ENCODE measurements at places on chromosomes 5 and 9.

- no peak for DNase-seq
Measured at GRCh38 chr9:117511852-117512481, 97.1 kb upstream of the ASTN2 start.

GRCh38 chr5:154482528-154483449, 4.8 kb upstream of the HAND1 start:
- no peak for DNase-seq

DNA sequence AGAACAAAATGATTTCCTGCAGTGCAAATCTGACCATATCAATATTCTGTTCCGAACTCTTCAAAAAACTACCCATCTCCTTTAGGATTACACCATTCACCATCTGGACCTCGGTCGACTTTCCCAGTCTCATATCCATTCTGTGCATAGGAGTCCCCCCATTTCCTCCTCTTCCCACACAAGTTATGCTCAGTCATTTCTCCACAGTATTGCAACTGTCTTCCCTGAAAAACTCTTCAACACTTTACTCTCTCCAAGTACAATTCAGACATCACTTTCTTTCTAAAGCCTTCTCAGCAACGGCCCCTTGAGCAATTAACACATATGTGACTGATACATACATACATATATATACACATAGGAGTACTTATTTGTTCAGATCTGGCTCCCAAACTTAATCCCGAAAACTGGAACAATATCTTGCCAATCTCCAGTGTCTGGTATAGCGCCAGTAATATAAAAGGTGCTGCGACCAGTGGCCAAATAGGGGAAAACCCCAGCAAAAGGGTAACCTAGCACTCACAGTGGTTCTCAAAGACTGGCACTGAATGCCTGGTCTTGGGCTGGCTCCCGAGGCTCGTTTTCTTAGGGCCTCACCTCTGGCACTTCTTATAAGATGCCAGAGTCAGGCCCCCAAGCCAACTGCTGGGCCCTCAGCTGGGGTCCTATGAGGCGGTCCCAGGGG, 629 bp downstream of the ZBTB26 start:
- DNase-seq = no peak

- DNase-seq = no peak
Measured at GRCh38 chr5:137141779-137142178, 357.3 kb downstream of the SPOCK1 start.

DNA sequence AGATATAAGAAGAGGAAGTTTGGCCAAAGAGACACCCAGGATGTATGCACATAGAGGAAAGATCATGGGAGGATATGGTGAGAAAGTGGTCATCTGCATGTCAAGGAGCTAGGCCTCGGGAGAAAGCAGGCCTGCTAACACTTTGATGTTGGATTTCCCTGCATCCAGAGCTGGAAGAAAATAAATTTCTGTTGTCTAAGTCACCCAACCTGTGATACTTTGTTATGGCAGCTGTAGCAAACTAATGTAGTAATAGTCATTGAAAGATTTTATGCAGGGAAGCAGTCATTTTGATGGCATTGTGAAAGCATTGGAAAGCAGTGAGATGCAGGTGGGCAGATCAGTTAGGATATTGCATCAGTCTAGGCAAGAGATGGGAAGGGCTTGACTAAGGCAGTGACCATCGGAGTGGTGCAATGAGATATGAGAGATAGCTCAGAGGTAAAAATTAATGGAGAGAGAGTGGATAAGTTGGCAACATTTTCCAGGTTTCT, 24.5 kb upstream of the FOCAD start:
- DNase-seq = no peak

DNA sequence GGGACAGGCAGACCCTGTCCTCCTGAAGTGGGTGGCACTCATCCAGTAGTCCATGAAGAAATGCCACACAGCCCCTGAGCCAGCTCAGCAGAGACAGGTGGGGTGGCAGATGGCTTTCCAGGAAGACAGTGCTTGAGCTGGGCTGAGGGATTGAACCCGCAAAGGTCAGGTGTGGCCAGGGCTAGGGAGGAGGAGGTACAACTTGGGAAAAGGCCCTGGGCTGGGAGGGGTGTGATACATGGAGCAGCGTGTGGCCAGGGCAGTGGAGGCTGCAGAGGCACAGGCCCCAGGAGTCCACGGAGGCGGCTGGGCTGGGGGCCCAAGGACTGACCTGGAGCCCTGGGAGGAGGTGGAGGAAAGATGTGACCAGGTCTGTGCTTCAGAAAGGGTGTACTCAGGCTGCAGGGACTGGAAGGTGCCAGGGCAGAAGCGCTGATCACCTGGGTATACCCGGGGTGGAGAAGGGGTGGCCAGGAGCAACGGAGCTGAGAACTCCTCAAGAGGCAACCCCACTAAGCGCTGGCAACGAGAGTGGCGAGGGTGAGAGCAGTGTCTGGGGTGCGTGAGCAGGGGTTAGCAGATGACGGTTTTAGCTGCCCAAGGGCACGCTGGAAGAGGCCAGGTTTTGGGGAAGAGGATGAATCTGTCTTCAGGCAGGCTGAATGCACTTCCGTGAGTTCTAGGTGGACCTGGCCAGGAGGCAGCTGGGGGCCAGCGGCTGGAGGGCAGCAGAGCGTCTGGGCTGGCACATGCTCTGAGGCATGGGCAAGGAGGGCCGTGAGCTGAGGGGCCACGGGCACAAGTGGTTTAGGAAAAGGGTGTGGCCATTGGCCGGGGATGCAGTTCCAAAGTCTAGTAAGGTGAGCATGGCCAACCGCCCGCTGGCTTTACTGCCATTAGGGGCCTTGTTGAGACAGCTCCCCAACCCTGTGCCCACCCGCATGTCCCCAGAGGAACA, 3.9 kb upstream of the RABL6 start:
- DNase-seq = no peak

GRCh38 chr9:84750152-84750865, 80.8 kb downstream of the NTRK2 start:
- no peak for DNase-seq

GRCh38 chr9:121280715-121281613, 13.0 kb downstream of the GSN start:
- DNase-seq = no peak

- no peak for DNase-seq
Measured at GRCh38 chr5:134577022-134577795, 51.7 kb downstream of the JADE2 start.

DNA sequence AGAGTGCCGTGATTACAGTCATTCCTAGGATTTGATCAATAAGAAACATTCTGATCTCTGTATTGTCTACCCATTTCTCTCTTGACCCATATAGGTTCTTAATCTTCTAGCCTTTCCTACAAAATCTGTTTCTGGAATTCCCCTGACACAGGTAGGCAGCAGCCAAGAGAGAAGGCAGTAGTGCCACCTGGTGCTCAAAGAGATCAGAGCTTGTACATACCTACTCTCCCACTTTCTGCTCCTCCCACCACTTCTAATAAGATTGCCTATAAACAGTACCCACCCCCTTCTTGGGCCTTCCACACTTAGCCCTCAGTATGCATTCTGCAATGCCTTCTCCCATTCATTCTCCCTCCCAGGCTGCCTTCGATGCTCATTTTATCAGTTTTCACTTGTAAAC, 117.4 kb upstream of the RORB start:
- no peak for DNase-seq

- DNase-seq = no peak
Measured at GRCh38 chr5:50881407-50881806, 215.0 kb downstream of the PARP8 start.

GRCh38 chr5:16924206-16924605, 11.9 kb downstream of the MYO10 start:
- DNase-seq = no peak

DNA sequence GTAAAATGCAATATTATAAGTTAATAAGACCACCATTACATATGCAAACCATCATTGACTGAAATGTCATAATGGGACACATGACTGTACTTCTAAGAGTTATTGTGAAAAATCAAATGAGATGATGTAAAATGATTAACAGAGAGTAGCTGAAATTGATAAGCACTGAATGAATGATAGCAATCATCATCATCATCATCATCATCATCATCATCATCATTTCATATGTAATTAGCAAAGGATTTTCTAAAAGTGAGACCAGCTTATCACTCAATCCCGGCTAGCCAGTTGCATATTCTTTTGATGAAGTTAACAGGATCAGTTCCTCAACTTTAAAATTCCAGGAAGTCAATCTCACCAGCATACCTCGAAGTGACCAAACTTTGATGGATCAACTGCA, 650.3 kb upstream of the KLF4 start:
- no peak for DNase-seq

- no peak for DNase-seq
Measured at GRCh38 chr9:98806394-98807035, 955 bp upstream of the GALNT12 start.

DNA sequence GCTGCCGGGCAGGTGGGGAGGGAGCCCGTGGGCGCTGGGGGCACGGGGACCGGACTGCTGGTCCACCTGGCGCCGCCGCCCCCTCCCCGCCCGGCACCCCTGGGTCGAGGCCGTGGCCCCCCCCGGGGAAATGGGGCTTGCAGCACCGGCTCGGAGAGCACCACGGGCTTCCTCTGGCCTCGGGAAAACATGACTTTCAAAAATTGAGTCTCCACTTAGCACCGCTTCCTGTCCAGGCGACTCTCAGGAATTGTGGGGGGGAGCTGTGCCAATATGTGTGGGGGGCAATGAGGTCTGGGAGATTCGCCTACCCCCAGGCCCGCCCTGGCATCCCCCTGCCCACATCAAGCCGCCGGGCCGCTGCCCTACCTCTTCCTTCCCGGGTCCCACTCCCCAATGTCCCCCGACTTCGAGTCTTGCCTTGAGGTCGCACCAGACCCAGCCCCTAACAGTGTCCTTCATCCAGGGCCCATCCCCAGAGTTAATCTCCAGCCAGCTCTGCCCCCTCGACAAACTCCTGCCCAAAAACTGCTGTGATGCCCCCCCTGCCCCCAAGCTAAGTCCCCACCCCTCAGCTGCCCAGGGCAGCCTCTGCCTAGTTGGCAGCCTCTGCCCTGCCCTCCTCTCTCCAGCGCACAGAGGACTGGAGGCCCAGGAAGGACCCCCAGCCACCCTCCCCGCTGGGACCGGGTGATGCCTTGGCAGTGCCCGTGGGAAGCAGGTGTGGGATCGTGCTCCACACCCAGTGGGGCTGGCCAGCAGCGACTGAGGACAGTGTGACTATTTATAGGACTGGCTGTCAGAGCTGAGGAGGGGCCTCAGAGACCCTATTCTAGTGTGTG, 3.9 kb downstream of the EGFL7 start:
- DNase-seq = no peak

GRCh38 chr5:83689881-83690280, 30.8 kb downstream of the HAPLN1 start:
- DNase-seq = no peak

All from activated gamma-delta T cell treated with anti-CD3 and anti-CD28 coated beads, Interleukin-2, amount 50 U/mL, for 16 hours (primary cell).